Posterior vena cava (tissue), 2 donors: ENCODE measurements at places on chromosomes 2 and 18. TPM values are rescaled to one million over a fixed set of nuclear protein-coding genes. Genes with fewer than 3 reads are reported as not detected.

- no peak for DNase-seq
Observed at GRCh38 chr2:237388036-237388435, 25.9 kb downstream of the COL6A3 start.

- DNase-seq = no peak
Observed at GRCh38 chr2:15082105-15083058, 449.9 kb downstream of the LRATD1 start.

Gene ATP5F1A
- total RNA-seq = 236 TPM

- no peak for DNase-seq
Observed at GRCh38 chr18:50638884-50639420, 79.1 kb downstream of the MAPK4 start.

DNA sequence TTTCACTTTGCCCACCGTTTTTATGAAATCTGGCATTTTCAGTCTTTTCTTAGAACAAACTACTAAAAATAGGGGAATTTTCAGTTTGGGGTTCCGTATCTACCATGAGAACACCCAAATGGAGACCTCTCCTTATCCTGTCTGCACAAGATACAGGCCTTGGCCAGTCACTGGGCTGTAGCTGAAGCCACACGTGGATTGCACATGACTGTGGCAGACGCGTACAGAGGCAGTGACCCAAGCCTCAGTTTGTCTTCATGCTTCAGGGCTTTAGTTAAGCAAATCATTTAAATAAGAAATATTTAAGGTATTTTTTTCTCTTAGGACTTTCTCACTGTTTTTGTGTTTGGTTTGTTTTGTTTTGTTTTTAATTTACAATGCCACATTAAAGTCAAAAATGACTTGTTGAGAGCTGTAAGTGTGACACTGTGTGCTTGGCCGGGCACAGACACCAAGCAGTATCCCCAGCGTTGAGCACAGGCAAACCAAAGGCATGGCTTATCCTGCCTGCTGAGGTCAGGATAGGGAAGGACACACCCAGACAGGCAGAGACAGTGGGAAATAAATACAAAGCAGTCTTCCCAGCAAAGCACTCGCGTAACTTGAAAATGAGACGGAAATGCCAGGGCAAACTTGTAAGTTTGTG, 53.3 kb downstream of the TRAPPC12 start:
- DNase-seq = no peak

- no peak for DNase-seq
Observed at GRCh38 chr2:84901593-84902120, 3.8 kb upstream of the TMSB10 start.

DNA sequence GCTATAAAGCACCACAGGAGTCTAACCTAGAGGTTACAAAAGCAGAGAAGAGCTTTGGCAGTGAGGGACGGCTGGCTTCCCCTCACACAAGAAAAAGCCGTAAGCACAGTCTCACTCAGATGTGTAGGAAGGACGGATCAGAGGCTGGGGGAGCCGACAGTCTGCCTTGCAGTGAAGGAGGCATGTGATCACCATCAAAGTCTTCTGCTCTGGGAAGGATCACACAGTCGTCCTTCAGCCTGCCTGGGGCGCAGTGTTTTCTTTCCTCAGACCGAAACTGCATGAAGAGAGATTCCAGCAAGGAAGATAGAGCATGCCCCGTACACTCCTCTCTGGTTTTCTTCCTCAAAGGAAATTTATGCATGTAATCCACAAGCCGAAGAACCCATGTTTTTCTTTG, 24.1 kb downstream of the GATA6 start:
- DNase-seq = no peak

DNA sequence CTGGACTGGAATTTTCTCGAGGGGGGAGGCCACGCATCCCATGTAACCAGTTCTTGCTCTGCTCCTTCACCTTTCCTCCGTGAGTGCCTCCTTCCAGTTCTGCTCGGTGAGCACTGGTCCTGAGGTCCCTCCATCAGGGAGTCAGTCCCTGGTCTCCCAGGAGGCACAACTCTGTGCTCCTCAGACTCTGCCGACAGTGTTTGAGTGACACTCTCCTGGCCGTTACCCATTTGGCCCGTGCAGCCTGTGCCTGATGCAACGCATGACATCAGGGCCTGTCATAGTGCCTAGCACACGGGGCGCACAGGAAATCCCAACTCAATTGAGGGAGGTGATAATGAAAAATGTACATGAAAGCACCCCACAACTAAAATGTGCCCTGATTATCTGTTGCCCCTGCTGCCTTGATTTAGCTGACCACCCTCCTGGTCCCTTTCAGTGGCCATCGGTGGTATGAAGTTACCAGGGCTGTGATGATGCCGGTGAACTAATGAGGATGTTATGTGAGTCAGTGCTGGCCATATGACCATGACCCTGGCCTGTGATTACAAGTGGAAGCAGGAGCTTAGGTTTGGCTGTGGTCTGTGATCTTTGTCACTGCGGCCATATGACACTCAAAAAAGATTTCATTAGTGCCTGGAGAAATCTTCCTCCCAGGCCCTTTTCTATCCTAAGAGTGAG, 144.6 kb downstream of the TDRD15 start:
- DNase-seq = no peak

DNA sequence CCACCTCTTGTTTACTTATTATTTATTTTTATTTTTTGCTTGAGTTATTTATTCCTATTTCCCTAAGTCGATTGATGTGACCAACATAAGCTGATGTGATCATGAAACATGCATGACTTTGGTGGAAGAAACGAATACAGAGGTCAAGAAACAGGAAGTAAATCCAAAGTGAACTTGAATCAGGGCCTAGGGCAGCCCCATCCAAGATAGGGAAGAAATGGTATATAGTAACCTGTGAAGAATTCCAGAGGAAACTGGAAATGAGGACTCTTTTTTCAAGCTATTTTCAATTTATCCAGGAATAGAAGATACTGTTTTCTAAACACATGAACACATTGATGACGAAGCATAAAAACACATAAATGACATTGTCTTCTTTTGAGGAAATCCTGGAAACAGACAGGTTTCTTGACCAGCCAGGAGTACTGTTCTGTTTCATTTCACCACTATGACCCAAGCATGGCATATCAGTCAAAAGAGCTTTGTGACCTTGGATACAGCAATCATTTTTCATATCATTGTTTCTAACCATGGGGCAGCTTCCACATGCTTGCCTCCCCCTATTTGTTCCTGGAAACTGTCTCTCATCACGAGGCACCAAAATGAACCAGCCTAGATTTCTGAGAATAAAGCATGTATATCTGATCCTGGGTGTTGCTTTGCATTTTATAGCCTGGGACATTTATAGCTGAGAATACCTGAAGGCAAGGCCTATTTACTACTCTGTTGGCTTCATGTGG, 9.1 kb upstream of the LCLAT1 start:
- DNase-seq = no peak

DNA sequence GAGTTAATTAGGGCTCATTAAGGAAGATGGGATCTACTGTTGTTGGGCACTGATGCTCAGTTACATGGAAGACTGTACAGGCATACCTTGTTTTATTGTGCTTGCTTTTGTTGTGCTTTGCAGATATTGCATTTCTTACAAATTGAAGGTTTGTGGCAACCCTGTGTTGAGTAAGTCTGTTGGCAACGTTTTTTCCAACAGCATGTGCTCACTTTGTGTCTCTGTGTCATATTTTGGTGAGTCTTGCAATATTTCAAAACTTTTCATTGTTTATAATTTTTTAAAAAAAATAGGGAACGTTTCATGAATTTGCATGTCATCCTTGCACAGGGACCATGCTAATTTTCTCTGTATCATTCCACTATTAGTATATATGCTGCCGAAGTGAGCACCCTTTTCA, 15.6 kb downstream of the PHLPP1 start:
- no peak for DNase-seq

DNA sequence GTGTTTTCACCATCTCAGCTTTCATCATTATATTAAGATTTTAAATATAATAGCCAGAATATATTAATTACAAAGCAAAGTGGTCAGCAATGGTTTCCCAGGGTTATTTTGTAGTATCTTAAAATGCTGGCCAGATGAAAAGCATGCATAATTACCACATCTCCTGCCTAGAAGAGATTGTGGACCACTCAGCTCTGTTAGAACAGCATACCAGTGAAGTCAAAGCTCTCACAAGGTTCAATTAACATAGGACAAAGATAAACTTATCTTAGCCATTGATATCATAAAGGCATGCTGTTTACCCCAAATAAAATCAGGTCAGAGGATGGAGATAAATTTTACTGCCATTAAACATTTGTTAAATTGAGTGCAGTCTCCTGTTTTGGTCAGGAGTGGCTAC, 19.3 kb upstream of the PDE1A start:
- DNase-seq = no peak

GRCh38 chr18:8607776-8608742, 1.2 kb upstream of the RAB12 start:
- no peak for DNase-seq

GRCh38 chr2:45406621-45407020, 204.4 kb downstream of the SRBD1 start:
- no peak for DNase-seq
